Pancreas (tissue), 10 donors: ENCODE measurements at places on chromosomes 7 and 10. TPM values are rescaled to one million over a fixed set of nuclear protein-coding genes. Genes with fewer than 3 reads are reported as not detected.

DNA sequence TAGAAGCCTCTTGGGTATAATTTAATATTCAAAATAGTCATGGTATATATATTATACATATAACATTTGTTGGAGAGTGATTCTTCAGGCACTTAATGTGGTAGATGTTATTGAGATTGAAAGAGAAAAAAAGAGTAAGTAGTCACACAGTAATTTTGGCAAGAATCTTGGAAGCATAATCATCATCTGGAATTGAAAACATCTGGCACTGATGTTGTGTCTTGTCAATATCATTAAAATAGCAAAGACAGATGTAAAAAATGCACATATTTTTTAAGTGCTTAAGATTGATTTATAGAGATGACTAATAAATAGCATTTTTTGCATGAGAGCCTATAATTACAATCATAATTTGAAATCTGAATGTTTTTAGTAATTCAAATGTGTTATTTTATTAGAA, 9.5 kb downstream of the SEMA3D start:
- H3K36me3 ChIP-seq = no peaks in the 10 kb centered on the region
- H3K27me3 ChIP-seq = no peaks in the 10 kb centered on the region
- DNase-seq = no peak
- H3K4me3 ChIP-seq = no peak overlapping the region

Gene COL1A2
- total RNA-seq = 16.9 TPM

- no peak overlapping the region for H3K4me3 ChIP-seq
- DNase-seq = no peak
- H3K4me1 ChIP-seq = no peaks in the 10 kb centered on the region
Observed at GRCh38 chr7:114533131-114533530, 118.5 kb downstream of the FOXP2 start.

DNA sequence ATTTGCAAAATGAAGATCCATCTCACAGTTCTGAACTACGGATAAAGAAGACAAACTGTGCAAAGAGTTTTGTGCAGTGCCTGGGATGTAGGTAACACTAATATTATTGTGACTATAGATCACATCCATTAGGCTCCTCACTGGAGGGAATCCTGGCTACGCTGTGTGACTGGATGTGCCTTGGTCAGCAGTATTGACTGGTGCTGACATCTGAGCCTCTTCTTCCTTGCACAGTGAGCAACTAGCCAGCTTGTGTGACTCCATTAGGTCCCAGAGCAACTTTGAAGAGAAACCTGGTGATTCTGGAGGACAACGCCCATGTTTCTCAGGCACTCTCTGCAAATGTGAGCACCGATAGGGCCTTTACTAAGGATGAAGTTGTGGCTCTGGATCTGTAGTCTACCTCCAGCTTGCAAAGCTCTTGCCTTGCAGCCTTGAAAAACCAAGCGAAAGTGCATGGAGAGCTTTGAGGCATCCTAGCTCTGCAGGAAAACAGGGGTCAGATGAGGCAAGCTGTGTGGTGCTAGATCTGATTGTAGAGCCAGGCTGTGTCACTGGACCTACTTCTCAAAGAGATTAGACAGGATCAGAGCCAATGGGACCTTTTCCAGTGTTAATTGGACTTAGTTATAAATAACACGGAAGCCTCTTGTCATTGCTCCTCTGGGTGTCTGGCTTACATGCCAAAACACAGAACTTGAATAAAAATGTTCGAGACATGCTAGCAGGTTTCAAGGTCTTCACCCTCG, 303.6 kb upstream of the LYZL1 start:
- no peaks in the 10 kb centered on the region for H3K27me3 ChIP-seq
- H3K4me3 ChIP-seq = no peak overlapping the region
- DNase-seq = no peak
- no peaks in the 10 kb centered on the region for H3K36me3 ChIP-seq
- H3K27ac ChIP-seq = peak overlapping the region; percentile 48

Gene TUBB8
- not detected for total RNA-seq

Gene EVX1
- not detected for total RNA-seq

- no peak overlapping the region for H3K27ac ChIP-seq
- no peaks in the 10 kb centered on the region for H3K27me3 ChIP-seq
- H3K4me3 ChIP-seq = no peak overlapping the region
- no peak for DNase-seq
Observed at GRCh38 chr10:72386916-72387586, 32.3 kb upstream of the DNAJB12 start.

GRCh38 chr10:89075631-89076030, 85.0 kb downstream of the FAS start:
- H3K36me3 ChIP-seq = no peaks in the 10 kb centered on the region
- H3K27me3 ChIP-seq = no peaks in the 10 kb centered on the region
- H3K4me3 ChIP-seq = no peak overlapping the region
- DNase-seq = no peak

Gene MTERF1
- total RNA-seq = 5.1 TPM

Gene TRIM50
- total RNA-seq = 10.7 TPM

- DNase-seq = no peak
- H3K4me1 ChIP-seq = no peaks in the 10 kb centered on the region
- H3K27me3 ChIP-seq = no peaks in the 10 kb centered on the region
- no peaks in the 10 kb centered on the region for H3K36me3 ChIP-seq
Observed at GRCh38 chr7:96285579-96285978, 36.3 kb downstream of the SLC25A13 start.

GRCh38 chr10:73910401-73910763, 550 bp upstream of the PLAU start:
- peaks cover 4% of the 10 kb centered on the region for H3K4me1 ChIP-seq
- H3K4me3 ChIP-seq = peak overlapping the region; percentile 46
- no peak overlapping the region for H3K27ac ChIP-seq

GRCh38 chr7:2023877-2024566, 208.7 kb downstream of the MAD1L1 start:
- no peaks in the 10 kb centered on the region for H3K36me3 ChIP-seq
- no peaks in the 10 kb centered on the region for H3K4me1 ChIP-seq
- H3K27ac ChIP-seq = no peak overlapping the region
- peak; percentile 17 for DNase-seq
- no peaks in the 10 kb centered on the region for H3K27me3 ChIP-seq

Gene DNAAF5
- total RNA-seq = 9.0 TPM

- H3K4me1 ChIP-seq = peaks cover 7% of the 10 kb centered on the region
- H3K36me3 ChIP-seq = no peaks in the 10 kb centered on the region
- DNase-seq = no peak
- H3K4me3 ChIP-seq = no peak overlapping the region
- H3K27me3 ChIP-seq = no peaks in the 10 kb centered on the region
- no peak overlapping the region for H3K27ac ChIP-seq
Observed at GRCh38 chr7:6395898-6396595, 51.7 kb downstream of the DAGLB start.

- H3K27me3 ChIP-seq = no peaks in the 10 kb centered on the region
- no peak overlapping the region for H3K4me3 ChIP-seq
- no peak for DNase-seq
- no peaks in the 10 kb centered on the region for H3K36me3 ChIP-seq
Observed at GRCh38 chr10:6185039-6185716, 17.6 kb upstream of the PFKFB3 start.
